Spleen (tissue), 13 donors: ENCODE measurements at places on chromosomes 12 and 14. TPM values are rescaled to one million over a fixed set of nuclear protein-coding genes. Genes with fewer than 3 reads are reported as not detected.

Gene MGAT4C
- not detected for total RNA-seq

DNA sequence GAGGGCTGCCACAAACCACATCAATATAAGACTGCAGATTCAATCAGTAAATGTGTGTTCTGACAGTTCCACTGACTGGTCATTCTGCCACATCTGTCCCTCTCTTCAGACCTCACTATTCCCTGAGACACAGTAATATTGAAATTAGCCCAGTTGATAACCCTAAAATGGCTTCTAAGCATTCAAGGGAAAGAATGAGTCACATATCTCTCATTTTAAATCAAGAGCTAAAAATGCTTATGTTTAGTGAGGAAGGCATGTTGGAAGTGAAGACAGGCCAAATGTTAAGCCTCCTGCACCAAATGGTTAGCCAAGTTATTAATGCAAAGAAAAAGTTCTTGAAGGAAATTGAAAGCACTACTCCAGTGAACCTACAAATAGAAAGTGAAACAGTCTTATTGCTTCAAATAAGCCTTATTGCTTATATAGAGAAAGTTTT is 24.5 kb upstream of the KIF21A start:
- no peak for DNase-seq

- DNase-seq: no peak
These were observed 353.1 kb downstream of the DPF3 start for GRCh38 chr14:72540836-72541235.

- DNase-seq: no peak
These were observed 8.2 kb upstream of the HOXC6 start for GRCh38 chr12:54019924-54020590.

Gene HOXC12
- total RNA-seq: not detected

Gene PALS1
- total RNA-seq: 23.3 TPM

DNA sequence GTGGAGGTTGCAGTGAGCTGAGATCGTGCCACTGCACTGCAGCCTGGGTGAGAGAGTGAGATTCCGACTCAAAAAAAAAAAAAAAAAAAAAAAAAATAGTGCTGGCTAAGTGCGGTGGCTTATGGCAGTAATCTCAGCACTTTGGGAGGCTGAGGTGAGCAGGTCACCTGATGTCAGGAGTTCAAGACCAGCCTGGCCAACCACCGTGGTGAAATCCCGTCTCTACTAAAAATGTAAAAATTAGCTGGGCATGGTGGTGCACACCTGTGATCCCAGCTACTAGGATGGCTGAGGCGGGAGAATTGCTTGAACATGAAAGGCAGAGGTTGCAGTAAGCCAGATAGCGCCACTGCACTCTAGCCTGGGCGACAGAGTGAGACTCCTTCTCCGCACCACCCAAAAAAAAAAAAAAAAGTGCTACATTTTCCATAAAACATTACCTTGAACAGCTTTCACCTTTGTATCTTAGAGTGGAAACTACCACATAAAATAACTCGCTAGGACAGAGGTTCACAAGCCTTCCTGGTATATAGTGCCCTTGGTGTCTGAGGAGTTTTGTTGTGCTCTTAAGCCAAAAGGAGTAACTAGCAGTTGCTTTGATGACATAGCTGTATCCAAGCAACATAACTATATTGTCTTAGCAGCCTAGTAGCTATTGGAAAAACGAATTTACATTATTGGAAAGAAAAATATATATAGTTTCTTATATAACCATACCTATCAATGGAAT is 11.1 kb downstream of the PTGES3 start:
- DNase-seq: peak; percentile 20

Gene TAS2R14
- 2.5 TPM for total RNA-seq

DNA sequence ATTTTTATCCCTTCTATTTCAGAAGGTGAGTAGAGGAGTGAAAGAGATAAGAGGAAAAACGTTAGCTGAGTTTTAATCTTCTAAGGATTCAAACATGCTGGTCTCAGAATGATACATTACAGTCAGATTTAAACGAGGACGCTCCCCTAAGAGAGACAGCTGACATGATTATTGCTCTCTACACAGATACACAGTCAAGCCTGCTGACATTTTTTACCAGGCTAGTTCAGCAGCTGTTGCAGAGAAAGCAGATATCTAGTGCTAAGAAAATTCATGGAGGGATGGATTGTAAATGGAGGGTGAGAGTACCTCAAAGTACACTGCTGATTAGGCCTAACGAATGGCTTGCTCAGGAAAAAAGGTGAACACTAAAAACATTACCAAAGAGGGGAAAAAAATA is 31.9 kb upstream of the SOS2 start:
- no peak for DNase-seq

- no peak for DNase-seq
These were observed 6.0 kb downstream of the B4GALNT1 start for GRCh38 chr12:57626921-57627445.

Gene TDRD9
- total RNA-seq: 1.4 TPM

DNA sequence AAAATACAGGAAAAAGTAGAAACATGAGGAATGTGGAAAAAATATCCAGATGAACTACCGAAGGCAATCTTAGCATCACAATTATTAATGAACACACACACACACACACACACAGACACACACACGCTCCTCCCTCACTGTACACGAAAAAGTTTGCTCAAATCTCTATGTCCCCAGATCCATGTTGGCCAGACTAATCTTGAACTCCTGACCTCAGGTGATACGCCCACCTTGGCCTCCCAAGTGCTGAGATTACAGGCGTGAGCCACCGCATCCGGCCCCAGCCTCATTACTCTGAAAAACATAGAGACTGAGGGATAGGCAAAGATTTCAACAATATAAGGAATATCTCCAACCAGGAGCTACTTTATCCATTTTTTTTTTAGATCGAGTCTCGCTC is 17.2 kb downstream of the PITPNM2 start:
- peak; percentile 6 for DNase-seq

GRCh38 chr12:112870267-112870980 is 36.3 kb upstream of the OAS1 start:
- DNase-seq: no peak

- DNase-seq: no peak
These were observed 247.8 kb upstream of the OR4E1 start for GRCh38 chr14:21921453-21921852.

DNA sequence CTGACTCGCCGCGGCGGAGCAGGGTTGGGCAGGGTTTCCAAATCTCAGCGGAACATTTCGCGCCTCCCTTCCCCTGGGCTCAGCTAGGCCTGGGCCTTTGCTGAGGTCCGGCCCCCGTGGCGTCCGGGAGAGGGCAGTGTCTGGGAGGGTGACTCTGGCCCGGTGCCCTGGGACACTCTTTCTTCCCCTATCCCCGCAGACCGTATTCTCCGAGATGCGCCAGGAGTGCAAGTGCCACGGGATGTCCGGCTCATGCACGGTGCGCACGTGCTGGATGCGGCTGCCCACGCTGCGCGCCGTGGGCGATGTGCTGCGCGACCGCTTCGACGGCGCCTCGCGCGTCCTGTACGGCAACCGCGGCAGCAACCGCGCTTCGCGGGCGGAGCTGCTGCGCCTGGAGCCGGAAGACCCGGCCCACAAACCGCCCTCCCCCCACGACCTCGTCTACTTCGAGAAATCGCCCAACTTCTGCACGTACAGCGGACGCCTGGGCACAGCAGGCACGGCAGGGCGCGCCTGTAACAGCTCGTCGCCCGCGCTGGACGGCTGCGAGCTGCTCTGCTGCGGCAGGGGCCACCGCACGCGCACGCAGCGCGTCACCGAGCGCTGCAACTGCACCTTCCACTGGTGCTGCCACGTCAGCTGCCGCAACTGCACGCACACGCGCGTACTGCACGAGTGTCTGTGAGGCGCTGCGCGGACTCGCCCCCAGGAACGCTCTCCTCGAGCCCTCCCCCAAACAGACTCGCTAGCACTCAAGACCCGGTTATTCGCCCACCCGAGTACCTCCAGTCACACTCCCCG is 3.0 kb downstream of the WNT1 start:
- DNase-seq: no peak

Gene SRGAP1
- total RNA-seq: 17.2 TPM

Gene ARHGDIB
- 628 TPM for total RNA-seq

DNA sequence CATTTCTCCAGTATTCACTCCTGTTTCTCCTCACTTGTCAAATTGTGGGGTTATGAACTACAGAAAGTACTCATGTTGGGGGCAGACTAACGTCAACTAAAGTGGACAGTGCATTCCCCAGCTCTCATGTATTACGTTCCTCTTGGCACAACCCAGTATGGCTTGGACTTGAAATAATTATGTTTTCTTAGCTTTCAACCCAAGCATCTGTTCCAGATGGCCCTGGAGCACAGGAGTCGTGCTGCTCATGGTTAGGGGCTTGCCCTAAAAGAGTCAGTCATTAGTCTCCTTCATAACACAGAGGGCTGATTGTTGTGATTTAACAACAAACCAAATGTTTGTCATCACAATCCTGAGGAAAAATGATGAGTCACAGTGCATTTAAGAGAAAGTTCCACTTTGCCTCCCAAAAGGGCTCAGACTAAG is 154.4 kb downstream of the RPAP3 start:
- no peak for DNase-seq

DNA sequence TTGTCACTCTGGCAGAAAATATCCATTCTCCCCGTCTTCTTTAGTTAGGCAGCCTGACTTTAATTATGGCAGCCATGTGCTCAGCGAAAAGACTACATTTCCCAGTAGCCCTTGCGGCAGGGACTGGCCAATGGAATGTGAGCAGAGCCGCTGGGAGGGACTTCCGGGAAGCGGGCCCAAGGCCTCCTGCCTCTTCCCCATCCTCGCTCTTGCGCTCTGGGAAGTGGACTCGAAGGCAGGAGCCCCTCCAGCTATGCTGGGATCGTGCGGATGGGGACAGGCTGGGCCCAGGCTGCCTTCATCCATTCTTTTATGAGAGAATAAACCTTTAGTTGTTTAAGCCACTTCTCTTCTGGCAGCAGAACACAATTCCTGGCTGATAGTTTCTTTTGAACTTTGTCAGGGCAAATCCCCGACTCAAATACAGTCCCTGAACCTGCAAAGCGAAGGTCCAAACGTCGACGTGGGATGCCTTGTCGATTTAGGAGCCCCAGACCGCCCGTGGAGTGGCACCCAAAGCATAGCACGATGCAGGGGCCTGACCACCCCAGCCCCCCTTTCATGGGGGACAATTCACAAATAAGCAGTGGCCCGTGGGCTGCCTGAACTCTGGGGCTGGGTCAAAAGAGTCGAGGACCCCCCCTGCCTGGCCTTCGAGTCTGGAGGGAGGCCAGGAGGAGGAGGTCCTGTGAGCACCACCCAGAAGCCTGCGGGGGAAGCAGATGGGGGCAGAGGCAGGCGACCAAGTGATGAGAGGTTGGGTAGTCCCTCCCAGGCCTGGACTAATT is 15.6 kb upstream of the LRTM2 start:
- peak; percentile 94 for DNase-seq

Gene AICDA
- total RNA-seq: 1.3 TPM

GRCh38 chr12:106127338-106128126 is 11.2 kb downstream of the NUAK1 start:
- no peak for DNase-seq

DNA sequence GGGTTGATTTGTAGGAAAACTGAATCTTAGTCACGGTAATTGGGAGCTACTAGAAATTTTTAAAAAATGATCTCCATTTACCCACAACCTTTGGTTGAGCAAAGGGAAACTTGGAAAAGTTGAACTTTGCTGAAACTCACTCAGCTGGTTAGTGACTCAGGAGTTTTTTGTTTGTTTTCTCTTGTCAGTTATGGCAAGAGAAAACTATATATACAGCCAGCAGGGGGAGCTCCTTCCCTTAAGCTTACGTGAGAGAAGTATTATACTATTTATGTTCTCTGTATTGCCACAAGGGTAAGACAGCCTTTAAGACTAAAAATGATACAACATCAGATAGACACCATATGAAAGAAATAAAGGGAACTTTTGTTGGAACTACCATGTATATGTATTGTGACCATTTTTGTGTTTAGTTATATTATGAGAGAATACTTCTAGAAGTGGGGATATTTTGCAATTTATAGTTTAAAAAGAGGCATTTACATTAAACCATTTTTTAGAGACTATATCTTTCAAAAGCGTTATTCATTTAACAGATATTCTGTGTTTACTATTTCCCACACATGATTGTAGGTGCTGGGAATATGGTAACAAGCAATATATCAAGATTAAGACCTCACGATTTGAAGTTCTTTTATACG is 28.1 kb upstream of the TBC1D30 start:
- no peak for DNase-seq

Gene BCDIN3D
- 5.2 TPM for total RNA-seq

DNA sequence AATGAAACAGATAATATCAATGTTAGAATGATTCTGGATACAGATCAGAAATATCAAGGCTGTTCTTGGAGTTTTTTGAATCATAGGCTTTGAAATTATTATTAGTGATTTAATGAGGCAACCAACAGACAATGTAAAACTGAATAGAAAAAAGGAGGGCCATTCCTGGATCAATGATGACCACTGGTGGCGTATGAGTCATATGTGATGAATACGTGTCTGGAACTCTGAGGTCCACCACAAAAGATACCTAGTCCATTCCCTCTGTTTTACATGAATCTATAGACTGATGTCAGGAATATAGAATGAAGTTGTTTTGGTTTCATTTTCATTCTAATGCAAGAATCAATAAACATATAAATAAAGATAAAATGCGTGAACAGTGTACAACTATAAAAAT is 78.3 kb upstream of the RTL1 start:
- DNase-seq: no peak

- no peak for DNase-seq
These were observed 38.2 kb downstream of the SLC38A4 start for GRCh38 chr12:46787496-46788055.

- DNase-seq: no peak
These were observed 15.3 kb upstream of the SPIC start for GRCh38 chr12:101459642-101460346.

Gene DYRK2
- 42.1 TPM for total RNA-seq

GRCh38 chr14:90911121-90911520 is 94.9 kb upstream of the TTC7B start:
- no peak for DNase-seq

- no peak for DNase-seq
These were observed 53.5 kb upstream of the WSCD2 start for GRCh38 chr12:108075561-108075960.

- DNase-seq: no peak
These were observed 28.9 kb downstream of the ANO6 start for GRCh38 chr12:45244561-45245343.

Gene RASAL1
- 0.66 TPM for total RNA-seq

Gene CLEC2A
- not detected for total RNA-seq

- no peak for DNase-seq
These were observed 65.3 kb downstream of the IPO8 start for GRCh38 chr12:30630076-30630978.

Gene GLIPR1L1
- not detected for total RNA-seq

DNA sequence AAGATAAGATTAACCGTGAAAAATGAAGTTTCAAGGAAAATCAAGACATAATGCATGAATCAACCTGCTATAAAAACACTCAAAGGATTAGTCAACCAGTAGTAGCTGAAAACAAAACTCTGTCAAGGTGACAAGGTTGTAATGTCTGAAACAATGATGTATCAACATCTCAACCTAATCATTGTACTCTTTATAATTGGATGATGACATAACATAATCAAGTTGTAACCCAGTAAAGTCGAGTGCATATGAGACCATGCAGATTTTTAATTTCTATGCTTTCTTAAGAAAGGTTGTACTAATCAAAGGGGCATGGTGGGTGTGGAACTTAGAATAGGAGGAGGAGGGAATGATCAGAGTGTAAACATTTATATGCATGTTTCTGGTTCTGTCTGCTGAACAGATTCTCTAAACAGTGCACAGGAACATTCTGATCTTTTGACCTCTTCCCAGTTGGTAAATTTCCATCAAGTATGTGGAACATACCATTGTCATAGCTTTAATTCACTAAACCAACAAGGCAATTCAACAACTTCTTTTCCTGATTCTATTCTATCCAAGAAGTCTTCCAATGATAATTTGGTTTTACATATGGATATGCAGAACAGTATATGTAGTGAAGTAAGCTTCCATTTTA is 253.7 kb downstream of the TTC6 start:
- DNase-seq: no peak
